Caudate nucleus (tissue), 63 donors: ENCODE measurements at places on chromosomes 12 and 14.

GRCh38 chr12:460261-461230, 807 bp downstream of the B4GALNT3 start:
- no peak for DNase-seq

- peak; percentile 64 for DNase-seq
Measured at GRCh38 chr12:89707703-89708564, 704 bp downstream of the ATP2B1 start.

GRCh38 chr12:124484067-124484466, 83.3 kb downstream of the NCOR2 start:
- no peak for DNase-seq

GRCh38 chr14:56422703-56423213, 156.8 kb upstream of the TMEM260 start:
- no peak for DNase-seq

DNA sequence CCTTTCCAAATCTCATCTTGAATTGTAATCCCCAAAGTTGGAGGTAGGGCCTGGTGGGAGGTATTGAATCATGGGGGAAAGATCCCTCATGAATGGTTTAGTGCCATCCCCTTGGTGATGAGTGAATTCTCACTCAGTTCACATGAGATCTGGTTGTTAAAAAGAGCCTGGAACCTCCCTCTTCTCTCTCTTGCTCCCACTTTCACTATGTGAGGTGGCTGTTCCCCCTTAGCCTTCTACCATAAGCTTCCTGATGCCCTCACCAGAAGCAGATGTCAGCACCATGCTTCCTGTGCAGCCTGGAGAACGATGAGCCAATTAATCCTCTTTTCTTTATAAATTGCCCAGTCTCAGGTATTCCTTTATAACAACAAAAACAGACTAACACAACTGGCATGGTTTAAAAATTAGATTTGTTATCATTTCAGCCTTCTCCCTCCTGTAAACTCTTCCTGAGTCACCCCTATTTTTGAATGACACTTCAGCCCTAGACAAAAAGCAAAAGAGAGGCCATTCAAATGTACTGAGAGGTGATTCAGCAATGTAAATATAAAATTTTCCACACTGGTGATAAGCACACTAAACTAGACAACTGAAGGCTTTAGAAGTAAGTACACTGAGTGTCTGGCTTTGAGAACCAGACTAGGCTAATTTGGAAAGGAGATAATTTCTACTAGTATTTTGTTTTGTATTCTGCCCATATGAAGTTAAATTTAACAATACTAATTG, 212.1 kb upstream of the ABCD2 start:
- DNase-seq = no peak

DNA sequence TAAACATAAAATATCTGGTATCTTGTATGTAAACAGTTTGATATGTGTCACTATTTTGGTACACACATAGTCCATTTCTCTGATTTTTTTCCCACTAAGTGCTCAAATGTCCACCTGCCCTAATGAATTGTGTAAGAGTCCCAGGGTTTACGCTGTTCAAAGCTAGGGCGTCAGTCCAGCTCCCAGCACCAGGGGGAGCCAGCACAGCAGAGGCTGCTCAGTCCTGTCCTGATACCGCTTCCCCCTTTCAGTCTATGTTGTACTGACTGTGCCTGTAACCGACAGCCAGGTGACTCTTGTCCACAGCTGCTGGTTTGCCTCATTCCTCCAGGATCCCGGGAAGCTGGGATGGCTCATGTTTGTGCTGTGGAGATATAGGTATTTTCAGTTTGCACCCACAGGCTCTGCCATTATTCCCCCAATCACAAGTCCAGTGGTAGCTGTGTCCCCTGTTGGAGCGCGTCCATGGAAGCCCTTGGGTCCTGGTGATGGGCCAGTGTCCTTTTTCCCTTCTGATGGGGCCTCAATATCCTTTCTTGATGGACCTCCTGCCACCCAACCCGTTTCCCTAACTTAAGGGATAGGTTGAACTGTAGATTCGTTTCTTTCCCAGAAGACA, 242.0 kb downstream of the NEDD1 start:
- DNase-seq = peak; percentile 0

DNA sequence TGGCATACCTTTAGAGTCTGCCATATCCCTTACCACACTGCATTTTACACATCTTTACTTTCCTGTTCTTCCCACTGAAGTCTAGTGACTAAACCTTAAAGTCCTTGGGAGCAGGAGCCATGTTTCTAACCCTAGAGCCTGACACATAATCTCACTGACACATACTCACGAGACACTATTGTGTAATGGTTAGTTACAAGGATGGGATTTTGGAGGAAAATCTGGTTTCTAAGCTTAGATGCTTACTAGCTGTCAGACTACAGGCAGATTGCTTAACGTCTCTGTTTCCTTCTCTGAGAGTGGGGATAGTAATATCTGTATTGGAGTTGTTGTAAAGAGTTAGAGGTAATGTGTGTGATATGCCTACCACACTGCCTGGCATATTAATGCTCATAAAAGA, 6.2 kb upstream of the DYRK4 start:
- no peak for DNase-seq

DNA sequence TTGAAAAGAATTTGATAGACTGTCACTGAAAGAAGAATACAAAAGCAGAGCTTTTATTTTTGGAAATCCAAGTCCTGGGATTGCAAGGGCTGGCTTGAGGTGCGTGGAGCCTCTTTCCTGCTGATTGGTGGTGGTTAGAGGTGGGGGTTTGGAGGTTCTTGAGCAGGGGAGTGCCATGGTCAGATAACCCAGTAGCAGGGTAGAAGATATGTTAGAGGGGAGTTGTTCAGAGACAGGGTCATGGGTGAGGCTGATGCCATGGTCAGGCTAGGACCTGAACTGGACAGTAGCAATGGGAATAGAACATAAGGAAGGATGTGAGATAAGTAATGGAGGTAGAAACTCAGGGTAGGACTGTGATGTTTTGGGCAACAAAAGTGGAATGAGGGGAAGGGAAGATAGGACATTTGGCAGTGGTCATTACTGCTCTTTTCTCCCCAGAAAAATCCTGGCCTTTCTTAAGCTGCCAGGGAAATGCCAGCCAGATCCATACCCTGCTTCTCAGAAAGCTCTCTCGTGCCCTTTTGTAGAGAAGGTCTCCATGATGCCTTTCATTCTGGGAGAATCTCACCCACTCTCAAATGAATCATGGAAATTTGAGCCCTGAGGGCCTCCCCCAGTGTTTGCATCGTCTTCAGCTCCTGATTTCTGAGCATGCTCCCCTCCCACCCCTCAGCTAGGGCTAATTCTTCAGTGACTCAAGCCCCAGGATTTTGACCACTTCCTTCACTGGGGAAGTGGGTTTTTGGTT, 9.5 kb downstream of the EMP1 start:
- no peak for DNase-seq

DNA sequence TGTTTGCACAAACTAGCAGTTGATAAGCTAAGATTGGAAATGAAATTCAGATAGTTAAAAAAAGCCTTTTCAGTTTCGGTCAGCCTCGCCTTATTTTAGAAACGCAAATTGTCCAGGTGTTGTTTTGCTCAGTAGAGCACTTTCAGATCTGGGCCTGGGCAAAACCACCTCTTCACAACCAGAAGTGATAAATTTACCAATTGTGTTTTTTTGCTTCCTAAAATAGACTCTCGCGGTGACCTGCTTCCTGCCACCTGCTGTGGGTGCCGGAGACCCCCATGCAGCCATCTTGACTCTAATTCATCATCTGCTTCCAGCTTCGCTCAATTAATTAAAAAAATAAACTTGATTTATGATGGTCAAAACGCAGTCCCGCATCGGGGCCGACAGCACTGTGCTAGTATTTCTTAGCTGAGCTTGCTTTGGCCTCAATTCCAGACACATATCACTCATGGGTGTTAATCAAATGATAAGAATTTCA, 335.6 kb downstream of the TMEM121 start:
- no peak for DNase-seq

DNA sequence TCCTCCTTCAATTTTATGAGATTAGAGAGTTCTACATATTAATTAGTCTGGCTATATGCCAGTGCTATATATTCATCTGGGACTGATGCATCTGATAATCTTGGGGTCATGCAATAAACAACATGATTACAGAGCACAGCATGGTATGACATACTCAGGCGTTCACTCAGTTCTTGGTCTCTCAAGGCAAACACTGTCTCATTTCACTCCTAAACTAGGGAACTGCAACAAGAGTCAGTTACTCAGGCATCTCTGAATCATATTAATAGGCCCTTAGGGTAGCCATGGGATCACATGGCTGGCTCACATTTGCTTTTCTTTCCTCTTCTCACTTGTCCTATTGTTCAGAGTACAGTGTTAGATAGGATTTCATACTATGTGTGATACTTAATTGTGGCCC, 91.8 kb upstream of the TMEM260 start:
- no peak for DNase-seq

DNA sequence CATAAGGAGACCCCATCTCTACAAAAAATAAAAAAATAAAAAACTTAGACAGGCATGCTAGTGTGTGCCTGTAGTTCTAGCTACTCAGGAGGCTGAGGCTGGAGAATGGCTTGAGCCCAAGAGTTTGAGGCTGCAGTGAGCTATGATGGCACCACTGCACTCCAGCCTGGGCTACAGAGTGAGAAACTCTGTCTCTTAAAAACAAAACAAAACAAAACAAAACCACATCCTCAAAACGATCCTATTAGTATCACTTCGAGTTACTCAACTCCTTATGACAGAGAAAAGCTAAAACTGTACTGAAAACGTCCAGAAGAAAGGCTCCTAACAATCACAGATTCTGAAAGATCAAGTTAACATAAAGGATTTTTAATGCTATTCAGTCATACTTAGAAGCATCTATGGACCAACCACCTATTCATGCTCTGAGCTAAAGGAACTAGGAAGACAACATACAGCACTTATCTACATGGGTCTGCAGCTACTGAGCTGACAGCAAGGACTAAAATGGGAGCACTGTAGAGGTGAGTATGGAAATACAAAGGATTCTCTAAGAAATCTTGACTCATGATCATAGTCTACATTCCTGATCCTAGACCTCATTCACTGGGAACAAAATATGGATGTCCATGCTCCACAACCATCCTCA, 75.3 kb upstream of the DUSP6 start:
- DNase-seq = no peak

DNA sequence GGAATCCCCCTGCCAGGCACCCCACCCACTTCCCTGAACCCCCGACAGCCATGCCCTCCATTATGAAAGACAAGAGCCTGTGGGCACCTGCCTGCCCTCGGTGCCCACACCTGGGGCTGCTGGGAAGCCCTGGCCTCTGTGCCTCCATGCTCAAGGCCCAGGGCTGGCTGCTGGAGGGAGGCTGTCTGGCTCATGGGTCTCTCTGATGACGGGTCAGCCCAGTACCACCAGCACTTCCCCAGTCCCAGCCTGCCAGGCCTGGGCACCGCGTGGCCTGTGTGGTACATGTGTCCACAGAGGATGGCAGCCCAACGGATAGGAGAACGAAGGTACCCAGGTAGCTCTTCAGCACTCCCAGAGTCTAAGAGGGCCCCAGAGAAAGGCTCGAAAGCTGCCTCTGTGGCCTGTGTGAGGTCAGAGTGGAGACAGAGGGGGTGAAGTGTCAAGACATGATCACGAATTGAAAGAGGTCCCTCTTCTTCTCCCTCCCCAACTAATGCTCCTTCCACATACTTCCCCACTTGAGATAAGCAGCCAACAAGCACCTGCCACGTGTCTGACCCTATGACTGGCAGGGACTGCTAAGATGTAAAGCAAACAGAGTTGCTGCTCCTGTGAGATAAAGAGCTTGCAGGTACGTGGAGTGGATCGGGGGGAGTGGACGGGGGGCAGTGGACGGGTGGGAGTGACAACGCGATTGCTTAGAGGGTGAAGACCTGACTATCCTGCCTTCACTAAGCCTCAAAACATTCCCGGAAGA, 21.2 kb downstream of the FBLN5 start:
- no peak for DNase-seq

DNA sequence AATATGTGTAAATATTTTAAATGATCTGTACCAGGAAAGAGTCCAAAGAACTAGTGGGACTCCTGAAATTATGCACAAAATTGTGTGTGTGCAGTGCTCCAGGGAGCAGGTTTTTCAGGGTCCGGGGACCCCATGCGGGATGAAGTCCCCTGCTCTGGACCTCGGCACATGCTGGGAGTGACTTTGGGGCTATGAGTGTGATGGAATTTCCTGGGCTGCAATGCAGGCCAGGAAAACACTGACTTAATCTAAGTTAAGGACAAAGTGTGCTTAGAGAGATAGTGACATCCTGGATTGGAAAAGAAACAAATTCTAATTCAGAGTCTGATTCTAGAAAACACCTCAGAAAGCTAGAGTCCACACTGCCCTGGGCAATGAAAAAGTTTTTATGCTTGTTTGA, 6.2 kb upstream of the MYH6 start:
- DNase-seq = no peak

- DNase-seq = no peak
Measured at GRCh38 chr14:57502586-57503254, 9.1 kb upstream of the CCDC198 start.

- no peak for DNase-seq
Measured at GRCh38 chr12:53101931-53102781, 1.1 kb upstream of the SOAT2 start.

GRCh38 chr12:124592050-124592449, 24.6 kb upstream of the NCOR2 start:
- no peak for DNase-seq

DNA sequence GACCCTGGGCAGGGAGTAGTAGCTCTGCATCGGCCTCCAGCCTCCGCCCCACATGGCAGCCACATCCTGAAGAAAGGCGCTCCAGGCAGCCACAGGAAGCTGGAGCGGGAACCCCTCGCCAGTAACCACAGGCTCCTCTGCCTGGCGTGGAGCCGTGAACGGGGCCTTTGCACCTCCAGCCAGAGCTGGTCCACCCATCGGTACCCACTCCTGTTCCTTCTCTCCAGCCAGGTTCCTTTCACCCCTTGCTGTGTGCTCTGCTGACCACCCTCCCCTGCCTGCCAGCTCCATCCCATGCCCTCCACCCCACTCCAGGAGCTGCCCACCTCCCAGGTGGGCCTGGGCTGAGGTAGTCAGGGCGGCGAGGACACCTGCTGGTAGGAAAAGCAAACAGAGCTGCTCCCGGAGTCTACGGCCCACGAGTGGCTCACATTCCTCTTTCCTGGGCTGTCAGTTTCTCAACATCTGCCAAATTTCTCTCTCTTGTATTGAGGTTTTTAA, 2.7 kb downstream of the TGFB3 start:
- peak; percentile 30 for DNase-seq
